ENCODE measurements at places on chromosomes 5 and 9.

DNA sequence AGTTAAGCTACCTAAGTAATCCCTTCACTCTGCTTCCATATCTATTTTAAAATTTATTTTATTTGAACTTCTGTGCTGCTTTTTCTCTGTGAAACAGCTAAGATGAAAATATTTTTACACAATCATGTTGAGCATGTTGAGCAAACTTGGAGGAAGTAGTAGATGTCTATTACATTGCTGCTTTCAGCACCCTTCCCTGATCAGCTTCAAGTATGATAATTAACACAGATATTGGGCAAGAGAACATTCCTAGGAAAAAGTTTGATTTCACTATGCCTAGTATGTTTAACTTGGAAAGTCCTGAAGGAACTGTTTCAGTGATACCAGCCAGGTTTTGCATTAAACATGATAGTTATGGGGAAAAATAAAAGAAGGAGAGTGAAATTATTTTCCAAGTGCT is 283.6 kb downstream of the ELAVL2 start:
- DNase-seq = no peak

GRCh38 chr9:127940593-127940992 is 2.9 kb upstream of the DPM2 start:
- no peak for DNase-seq

DNA sequence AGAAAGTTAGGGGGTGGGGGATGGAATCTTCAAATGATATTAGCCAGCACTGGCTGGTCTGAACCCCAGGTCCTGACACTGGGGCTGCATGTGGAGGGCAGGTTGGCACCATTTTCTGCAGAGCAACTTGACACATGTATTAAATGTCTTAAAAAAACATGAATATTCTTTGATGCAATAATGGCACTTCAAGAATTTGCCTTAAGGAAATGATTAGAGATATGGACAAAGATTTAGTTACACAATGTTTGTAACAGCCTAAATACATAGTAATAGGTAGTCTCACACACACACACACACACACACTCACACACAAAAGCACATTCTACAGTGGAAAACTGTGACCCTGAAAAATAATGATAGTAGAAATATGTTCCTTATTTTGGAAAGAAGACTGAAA is 3.6 kb downstream of the SVEP1 start:
- DNase-seq = no peak

GRCh38 chr5:78953092-78953800 is 31.9 kb downstream of the ARSB start:
- no peak for DNase-seq

DNA sequence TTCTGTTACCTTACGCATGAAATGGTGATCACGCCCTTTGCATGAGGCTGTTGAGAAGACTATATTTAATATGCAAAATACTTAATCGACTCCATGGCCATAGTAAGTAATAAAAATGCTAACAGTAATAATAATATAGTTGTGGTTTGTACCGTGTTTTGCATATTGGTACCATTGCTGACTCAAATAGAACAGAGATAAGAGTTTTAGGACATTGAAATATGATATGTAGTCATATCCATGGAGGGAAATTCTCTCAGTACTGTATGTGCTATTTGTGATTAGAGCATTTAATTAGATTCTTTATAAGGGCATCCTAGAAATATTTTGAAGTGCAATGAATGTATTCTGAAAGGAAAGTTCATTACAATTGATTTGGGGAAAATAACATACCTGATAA is 41.9 kb downstream of the CFAP90 start:
- DNase-seq = no peak

DNA sequence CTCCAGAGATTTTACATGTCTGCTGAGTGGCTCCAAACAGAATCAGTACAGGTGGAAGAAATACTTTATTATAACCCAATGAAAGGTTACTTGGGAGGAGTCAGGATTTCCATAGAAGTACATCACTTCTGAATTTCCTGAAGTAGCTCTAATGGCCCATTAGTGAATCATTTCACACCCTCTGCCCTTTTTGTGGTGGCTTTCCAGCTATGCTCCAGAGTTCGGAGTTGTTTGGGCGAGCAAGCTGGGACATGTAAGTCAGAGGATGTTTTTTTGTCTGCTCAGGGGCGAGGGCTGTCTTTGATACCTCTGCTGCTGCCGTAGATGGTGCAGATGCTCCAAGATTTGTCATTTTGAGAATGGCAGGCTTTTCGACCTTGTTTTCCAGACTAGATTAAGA is 226.1 kb downstream of the GOLPH3 start:
- no peak for DNase-seq

- no peak for DNase-seq
These were observed 122.9 kb downstream of the EMB start for GRCh38 chr5:50318220-50318619.
